8988T (cell line): ENCODE measurements at places on chromosomes 16 and 17.

- DNase-seq, result no peak
Observed at GRCh38 chr17:11742886-11743285, 144.6 kb downstream of the DNAH9 start.

DNA sequence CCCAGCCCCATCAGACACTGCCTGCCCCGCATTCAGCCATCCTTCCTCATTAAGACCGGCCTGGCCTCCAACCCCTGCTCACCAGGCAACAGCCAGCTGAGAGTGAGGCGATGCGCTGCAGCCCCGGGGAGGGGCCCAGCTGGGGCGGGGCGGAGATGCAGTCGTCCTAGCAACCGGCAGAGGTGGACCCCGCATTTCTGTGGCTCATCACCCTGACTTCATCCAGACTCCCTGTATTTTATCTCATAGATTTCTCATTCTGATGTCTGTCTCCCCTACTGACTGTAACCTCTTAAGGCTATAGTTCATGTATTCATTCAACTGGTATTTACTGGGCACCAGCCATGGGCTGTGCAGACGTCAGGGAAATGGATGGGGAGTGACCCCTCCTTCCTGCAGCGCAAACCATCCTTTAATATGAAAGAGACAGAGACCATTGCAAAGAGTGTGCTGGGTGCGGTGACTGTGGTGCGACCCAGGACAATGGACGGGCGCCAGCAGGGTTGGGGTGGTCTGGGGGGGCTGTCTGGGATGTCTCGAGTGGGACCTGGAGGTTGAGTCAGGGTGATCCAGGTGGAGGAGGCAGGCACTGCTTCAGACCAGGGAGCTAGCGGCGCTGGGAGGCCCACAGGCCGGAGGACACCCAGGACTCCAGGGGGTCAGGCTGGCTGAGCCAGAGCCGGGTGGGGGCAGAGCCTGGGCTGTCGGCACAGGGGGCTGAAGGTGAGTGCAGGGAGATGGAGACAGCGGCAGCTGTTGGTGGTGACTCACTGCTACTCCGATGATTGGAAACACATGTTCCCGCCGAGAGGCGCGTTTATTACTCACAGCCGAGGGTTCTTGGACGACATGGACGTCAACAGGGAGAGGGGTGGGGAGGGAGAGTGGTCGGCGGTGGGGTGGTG, 10.5 kb upstream of the TIMP2 start:
- DNase-seq, result no peak

- DNase-seq, result no peak
Observed at GRCh38 chr17:76561799-76562268, 22.0 kb downstream of the PRCD start.

- DNase-seq, result no peak
Observed at GRCh38 chr16:17885659-17886207, 415.0 kb upstream of the XYLT1 start.

GRCh38 chr17:79473111-79473875, 137.6 kb downstream of the RBFOX3 start:
- DNase-seq, result no peak

- DNase-seq, result no peak
Observed at GRCh38 chr16:47426806-47427205, 34.1 kb downstream of the ITFG1 start.

DNA sequence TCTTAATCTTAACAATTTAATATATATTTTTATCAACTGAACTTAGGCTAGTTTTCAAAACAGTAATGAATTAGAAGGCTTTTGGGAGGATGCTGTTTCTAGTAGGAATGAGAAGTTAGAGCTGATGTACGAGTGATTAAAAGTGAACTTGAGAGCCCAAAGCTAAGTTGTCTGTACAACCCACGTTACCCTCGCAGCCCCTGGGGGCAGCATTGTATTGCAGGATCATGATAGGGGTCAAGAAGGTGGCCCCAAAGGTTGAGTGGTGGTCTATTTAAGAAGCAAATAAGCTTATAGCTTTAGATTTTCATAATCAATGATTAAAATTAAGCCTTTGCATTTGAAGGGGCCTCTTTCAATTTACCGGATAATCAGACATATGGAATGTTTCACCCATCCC, 33.7 kb upstream of the ALDH3A2 start:
- DNase-seq, result no peak

DNA sequence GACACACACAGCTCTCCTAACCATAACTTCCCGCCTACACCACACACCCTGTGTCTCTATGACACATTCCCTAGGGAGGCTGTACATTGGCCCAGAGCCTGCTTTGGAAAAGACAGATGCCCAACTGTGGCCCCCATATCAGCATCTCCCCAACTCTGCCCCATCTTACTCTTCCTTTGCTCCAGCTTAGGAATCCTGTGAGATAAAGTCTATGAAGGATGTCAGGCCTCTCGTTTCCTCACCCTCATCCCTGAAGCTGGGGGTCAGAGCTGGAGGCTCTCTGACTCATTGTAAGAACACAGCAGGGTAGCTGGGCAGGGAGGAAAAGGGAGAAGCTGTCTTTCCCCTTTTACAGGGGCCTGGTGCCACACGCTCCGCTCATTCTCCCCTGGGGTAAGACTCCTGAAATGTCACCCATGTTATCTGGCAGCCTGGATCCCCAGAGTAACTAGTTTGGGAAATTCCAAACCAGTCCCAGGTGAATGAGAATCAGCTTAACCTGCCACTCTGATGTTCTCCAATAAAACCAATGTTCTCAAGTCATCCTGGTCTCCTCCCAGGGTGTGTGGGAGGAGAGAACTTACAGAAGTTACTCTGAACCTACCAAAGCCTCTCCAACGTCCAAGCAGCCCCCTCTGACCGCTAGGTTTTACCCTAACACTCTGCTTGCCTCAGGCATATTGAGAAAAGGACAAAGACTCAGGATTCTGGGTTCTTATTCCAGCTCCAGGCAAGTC, 2.8 kb downstream of the RAPGEFL1 start:
- no peak for DNase-seq

- no peak for DNase-seq
Observed at GRCh38 chr16:85227946-85228862, 115.9 kb upstream of the CIBAR2 start.
